ENCODE measurements at places on chromosomes 5 and 9.

GRCh38 chr5:132825834-132826391 is 4.5 kb downstream of the SHROOM1 start:
- DNase-seq = peak; percentile 30

DNA sequence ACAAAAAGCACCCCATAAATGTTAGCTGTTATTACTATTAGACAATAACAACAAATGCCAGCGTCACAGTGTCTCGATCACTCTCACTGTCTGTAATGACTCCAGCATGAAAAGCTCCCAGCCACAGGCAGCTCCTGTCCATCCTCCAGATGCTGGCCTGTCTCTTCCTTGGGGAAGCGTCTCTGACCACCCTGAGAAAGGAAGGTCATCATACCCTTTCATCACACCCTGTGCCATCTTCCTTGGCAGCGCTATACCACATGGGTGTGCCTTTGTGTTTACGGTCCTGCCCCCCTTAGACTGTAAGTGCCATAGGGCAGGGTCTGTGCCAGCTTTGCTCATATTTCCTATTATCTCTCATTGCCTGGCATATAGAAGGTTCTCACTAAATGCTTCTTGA is 90.6 kb downstream of the PRRT1B start:
- DNase-seq = no peak

DNA sequence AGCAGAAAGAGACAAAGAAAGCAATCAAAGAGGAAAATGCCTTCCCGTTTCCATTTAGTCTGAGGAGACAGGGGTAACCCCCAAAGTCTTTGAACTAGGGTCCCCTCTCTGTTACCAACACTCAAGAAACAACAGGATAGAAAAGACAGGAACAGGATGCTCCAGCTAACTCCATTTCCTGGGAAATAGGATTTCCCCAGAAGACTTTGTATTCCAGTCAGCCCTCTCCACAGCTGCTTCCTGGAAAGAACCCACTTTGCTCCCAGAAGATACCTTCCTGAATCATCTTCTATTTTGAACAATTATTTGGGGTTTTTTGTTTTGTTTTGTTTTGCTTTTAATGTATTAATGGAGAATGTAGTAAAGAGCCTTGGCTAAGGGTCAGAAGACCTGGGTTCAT is 56.0 kb downstream of the KLHL3 start:
- DNase-seq = no peak

GRCh38 chr9:4070266-4070665 is 229.6 kb downstream of the GLIS3 start:
- no peak for DNase-seq

DNA sequence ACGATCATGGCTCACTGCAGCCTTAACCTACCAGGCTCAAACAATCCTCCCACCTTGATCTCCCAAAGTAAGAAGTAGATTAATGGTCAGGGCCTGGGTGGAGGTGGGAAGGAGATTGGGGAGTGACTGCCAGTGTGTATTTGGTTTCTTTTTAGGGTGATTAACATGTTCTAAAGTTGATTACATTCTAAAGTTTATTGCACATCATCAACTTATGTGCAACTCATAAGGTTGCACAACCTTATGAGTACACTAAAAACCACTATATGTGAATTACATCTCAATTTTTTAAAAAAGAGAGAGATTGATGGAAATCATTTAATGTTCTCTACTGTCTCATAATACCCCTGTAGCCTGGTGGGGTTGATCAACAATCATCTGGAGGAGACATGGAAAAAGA is 218.1 kb downstream of the AOPEP start:
- DNase-seq = no peak

- DNase-seq = no peak
Observed at GRCh38 chr5:55406292-55406691, 98.5 kb downstream of the MTREX start.

DNA sequence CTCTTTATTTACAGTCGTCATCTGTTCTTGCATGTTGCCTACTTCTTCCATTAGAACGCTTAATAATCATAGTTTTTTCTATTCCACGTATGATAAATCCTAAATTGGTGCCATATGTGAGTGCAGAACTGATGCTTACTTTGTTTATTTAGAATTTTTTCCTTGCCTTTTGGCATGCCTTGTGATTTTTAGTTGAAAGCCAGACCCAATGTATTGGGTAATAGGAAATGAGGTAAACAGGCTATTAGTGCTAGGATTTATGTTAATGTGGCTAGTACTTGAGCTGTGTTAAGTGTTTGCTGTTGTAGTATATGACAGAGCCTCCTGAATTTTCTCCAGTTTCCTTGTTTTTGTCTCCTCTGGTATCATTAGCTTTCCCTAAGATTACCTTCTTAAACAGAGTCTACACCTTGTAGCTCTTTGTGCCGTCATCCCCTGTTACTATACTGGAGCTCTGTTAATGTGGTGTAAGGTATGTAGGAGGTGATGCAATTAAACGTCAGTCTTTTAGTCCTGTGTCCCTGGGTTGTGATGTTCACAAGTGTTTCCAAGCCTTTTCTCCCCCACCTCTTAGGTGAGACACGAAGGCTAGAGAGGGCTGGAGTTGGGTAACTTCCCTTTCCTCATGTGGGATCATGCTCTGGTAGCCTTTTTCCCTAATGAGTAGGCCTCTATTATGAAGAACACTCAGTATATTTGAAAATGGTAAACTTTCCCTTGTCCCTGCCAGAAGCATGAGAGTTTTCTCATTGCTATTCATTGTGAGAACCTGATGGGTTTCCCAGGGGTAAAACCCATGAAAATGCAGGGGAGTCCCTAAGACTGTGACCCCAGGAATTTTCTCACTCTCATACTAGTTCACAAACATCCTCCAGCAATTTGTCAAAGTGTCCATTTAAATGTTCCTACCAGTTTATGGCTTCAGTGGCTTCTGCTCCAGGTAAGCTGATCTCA is 21.2 kb downstream of the SPATA31D3 start:
- no peak for DNase-seq

DNA sequence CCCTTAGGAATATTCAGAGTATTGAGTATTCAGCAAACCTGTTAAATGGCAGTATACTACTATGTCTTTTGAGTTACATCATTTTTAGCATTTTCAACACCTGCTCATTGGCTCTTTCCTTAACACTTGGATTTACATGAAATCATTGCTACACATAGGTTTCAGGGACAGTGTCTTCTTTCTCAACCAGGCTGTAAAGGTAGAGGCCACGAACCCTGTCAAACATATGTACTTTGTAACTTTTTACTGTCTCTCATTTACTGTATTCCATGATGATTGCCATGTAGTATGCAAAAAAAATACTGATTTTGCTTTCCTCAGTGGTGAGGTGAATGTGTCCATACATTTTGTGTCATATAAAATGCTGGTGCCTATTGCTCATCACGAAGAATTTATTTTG is 264.4 kb downstream of the SLCO4C1 start:
- no peak for DNase-seq

GRCh38 chr5:38518341-38518740 is 38.1 kb downstream of the LIFR start:
- no peak for DNase-seq

DNA sequence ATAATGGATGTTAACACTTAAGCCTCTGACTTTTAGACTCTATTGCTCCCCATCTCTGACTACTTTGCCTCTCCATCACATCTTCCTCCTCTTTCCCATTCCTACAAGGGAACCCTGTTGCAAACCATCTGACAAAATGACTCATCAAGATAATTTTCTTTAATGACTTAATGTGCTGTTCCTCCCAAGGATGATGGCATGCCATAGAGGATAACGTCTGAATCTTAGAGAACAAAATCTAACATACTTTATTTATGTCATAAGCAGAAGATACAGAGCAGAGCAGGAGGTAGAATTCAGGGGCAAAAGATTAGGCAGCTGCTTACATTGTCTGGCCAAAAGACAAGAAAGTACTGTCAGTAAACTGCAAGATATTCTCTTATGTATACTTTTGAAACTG is 76.8 kb downstream of the FGF10 start:
- DNase-seq = no peak

DNA sequence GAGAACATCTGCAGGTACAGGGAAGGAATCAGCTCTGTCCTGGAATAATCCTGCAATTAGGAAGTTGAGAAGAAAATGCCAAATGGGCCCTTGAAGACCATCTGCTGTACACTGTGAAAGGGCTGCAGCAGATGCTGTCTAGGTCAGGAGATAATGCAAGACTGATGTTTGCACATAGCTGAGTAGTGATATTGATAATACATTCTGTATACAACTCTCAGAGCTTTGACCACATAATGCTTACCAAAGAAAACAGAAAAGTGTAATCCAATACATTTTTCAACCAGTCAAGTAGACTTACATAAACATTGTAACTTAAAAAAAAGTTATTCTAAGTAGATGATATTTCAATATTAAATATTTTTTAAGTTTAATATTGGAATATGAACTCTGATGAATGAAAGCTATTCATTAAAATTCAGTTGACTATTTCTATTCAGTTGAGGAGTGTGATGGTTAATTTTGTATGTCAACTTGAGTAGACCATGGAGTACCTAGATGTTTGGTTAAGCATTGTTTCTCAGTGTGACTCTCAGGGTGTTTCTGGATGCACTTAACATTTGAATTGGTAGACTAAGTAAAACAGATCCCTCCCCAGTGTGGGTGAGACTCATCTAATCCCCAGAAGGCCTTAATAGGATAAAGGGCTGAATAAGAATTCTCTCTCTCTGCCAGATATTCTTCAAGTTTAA is 380.1 kb upstream of the PRR16 start:
- DNase-seq = no peak

DNA sequence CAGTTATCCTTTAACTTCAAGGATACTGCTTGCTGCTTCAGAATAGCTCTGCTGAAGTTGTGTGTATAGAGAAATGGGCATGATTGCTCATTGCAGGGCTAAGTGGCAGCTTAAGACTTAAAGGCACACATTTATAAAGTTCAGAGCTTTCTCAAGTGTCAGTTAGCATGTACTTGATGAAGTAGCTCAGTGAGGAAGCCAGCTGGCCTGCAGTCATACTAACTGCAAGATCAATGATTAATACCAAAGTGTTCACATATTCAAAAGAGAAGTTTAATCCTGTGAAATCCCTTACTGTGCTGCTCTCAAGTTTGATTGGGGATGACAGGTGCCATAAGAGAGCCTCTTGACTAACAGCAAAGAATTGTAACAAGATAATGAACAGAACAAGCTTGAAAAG is 483.4 kb upstream of the NUDT12 start:
- no peak for DNase-seq

GRCh38 chr9:33852216-33852826 is 35.4 kb downstream of the UBE2R2 start:
- DNase-seq = peak; percentile 5

DNA sequence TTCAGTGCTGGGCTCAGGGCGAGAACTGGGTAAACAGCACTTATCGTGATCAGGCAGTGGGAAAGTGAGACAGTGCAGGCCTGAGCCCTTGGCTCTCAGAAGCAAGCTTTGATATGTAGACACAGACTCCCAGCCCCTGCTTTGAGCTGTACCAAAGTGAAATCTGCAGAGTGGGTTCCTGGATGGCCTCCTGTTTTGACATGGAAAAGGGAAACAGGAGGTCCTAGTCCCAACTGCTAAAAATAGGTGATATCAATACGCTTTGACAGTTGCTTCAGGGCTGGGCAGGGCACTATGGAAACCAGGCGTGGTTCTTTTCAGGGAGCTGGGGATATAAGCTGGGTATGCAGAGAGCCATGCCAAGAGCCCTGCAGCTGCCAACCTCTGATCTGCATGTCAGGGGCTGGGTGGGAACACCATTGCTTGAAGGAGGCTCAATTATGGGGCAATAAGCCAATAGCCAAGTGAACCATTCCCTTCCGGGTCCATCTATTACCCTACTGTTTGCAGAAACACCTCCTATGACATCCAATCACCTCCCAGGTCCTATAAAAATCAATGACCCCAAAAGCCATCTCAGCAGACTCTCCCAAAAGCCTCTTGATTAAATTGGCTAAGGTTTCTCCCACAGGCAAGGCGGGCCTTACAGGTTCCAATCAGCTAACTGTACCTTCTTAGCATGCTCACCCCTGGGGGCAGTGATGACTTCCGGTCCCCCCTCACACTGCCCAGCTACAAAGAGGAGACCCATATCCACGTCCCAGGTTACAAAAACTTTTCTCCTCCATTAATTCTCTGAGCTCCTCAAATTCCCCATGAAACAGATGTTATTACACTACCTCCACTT is 45.8 kb downstream of the EPB41L4B start:
- no peak for DNase-seq

DNA sequence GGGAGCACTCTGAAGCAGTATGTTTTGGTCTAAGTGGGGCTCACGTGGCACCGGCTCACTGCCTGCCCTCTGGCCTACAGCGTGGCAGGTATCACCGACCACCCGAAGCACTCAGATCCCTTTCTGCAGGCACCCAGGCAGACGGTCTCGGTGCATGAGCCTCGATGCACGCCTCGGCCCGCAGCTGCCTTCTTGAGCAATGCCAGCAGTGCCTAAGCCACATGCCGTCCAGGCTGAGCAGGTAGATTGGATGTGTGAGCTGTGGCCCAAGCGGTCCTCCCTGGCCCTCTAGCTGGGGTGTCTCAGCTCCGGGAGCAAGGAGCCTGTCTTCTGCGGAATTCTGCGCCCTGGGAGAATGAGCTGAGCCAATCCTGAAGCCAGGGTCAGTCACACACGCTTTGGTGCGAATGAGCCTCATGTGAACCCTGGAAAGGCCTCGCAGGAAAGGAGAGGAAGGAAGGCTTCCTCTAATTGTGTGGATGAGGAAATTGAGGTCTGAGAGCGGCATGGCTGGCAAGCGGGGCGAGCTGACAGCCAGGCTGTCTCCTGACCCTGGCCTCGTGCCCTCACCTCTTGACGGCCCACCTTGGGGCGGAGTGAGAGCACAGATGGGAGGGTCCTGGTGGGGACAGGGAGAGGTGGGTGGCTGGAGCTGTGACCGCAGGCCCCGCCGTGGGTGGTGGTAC is 14.4 kb downstream of the RXRA start:
- no peak for DNase-seq

DNA sequence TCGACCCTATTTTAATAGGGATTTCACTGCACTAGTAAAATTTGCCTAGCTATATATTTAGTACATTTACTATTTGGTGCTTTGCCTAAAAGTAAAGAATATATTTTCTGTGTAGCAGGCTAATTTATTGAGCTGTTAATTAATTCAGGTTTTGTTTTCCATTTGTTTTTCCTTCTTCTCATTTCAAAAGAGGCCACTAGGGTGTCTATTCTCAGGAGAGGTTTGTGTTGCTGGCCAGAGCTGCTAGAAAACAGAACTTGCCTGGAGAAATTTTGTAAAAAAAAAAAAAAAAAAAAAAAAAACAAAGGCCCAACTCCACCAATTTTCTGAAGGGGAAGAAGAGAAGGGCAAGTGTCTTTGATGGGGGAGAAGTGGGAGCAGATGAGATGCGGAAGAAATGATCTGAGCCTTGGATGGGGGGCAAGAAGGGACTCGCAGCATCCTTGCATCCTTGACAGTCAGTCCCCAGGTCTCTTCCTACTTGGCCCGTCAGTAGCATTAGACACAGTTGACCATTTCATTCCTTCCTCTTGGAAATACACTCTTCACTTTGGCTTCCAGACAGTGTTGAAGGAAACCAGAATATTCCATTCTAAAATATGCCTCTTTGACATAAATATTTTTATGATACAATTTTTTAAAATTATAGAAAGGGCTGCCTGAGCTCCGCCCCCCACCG is 318.5 kb downstream of the TRPM3 start:
- no peak for DNase-seq

GRCh38 chr9:87498046-87498810 is 561 bp downstream of the DAPK1 start:
- no peak for DNase-seq

- DNase-seq = peak; percentile 64
Observed at GRCh38 chr5:923281-923873, 30.7 kb downstream of the TRIP13 start.
